ENCODE measurements at places on chromosomes 1 and 21.
A peak's percentile ranks its signal among the peaks of the same experiment; 100 is the strongest.

GRCh38 chr1:214220891-214221290, 60.1 kb upstream of the SMYD2 start:
- DNase-seq: no peak

GRCh38 chr1:234206651-234207284, 166.5 kb upstream of the COA6 start:
- no peak for DNase-seq

DNA sequence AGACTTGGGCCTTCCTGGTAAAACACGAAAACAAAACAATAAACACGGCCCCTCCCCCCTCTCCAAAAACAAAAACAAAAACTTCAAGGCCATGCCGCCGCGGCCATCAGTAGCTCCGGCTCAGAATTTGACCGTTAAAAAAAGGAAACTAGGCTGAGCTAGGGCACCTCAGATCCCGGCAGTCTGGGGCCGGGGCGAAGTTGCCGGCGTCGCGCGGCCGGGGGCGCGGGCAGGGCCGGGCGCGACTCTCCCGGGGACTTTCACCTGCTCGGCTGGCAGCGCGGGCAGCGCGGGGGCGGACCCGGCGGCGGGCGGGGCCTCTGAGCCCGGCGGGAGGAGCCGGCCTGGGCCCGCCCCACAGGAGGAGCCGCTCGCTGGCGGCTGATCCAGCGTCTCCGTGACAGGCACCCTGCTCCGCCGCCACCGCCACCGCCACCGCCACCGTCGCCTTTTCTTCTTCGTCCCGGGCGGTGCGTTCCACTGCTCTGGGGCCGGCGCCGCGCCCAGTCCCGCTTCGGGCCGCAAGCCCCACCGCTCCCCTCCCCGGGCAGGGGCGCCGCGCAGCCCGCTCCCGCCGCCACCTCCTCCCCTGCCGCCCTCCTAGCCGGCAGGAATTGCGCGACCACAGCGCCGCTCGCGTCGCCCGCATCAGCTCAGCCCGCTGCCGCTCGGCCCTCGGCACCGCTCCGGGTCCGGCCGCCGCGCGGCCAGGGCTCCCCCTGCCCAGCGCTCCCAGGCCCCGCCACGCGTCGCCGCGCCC, at the start of gene NOS1AP:
NOS1AP (plus strand) TSS at position 358 of the 760 bp plus-strand sequence. CDS start 487 bp downstream, outside the sequence.
- DNase-seq: peak; percentile 66

DNA sequence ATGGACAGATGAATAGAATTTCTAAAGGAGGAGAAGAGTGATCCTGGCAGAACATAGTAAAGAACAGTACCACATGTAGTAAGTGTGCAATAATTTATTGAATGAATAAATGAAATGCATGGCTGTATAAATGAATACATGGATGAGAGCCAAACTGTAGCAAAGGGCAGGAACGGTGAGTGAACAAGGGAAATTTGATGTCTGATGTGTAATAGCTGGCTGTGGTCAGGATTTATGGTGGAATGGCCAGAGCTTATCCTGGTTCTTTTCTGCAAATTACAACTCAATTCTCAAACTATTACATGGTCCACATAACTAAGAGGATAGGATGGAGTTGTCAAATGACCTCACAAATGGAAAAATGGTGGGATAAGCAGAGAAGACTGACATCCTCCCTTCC, 43.2 kb upstream of the ARHGAP29 start:
- no peak for DNase-seq

GRCh38 chr1:180253585-180254495, 23.8 kb downstream of the LHX4 start:
- DNase-seq: no peak

DNA sequence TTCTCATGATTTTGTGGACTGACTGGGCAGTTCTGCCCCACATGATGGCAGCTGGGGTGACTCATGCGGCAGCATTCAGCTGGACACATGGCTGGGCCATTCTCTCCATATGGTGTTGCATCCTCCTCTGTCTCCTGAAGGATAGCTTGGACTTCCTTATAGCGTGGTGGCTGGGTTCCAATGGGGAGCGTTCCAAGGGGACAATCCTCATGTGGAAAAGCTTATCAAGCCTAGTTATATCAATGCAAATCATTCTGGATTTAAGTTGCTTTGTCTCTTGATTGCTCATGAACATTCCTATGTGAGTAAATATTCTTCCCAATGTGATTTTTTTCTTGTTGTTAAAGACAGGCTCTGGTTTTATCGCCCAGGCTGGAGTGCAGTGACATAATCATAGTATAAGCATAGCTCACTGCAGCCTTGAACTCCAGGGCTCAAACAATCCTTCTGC, 13.2 kb upstream of the SLC2A1 start:
- no peak for DNase-seq

- DNase-seq: no peak
Measured at GRCh38 chr1:43058545-43059360, 100.1 kb upstream of the SLC2A1 start.

DNA sequence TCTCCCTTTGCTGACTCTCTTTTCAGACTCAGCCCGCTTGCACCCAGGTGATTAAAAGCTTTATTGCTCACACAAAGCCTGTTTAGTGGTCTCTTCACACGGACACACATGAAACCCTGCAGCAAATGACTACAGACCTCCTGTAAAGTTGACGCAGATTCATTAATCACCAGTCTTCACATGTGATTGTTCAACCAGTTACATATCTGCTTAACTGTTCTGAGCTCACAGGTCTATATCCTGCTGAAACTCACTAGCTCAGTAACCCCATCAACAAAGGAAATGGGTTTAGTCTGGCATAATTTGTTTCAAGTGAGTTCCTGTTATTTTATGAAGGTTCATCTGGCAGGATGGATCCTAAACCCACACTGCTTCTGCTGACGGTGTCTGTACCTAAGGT, 68.4 kb upstream of the GJA8 start:
- DNase-seq: no peak

GRCh38 chr1:210311726-210312493, 16.8 kb upstream of the HHAT start:
- no peak for DNase-seq

DNA sequence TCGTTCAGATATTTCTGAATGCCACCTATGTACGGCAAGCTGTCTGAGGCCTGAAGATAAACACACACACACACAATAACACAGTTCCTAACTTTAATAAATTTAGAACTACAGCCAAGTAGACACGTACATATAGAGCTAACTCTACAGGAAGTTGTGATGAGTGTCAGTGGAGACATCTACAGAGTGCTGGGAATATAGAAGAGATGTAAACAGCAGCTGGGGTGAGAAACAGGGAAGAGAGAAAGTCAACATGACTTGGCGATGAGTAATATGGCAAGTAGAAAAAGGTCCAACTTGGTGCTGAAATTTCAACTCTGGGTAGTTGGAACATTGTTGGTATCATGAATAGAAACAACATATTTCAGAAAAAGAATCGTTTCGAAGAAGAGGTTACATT, 206.5 kb downstream of the ZP4 start:
- DNase-seq: no peak

DNA sequence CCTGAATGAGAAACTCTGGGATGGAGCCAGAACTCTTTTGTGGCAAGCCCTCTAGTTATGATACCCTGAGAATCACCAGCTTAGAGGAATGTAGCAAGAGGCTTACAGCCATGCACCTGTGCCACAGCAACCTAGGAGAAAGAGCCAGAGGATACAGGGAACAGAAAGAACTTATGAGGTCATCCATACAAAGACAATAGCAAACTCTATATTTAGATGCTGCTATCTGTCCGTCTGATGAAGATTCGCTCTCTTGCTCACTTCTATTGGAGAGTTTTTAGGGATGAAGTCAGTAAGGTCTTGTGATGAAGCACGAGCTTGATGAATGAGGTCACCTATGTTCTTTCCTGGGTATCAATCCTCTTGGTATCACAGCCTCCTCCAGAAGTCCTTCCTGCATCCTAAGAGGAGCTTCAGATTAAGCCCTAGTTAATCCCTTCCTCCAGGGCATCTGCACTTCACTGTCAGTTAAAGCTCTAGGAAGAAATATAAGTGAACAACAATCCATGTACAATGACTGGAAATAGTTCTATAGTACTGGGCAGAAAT, 185.6 kb downstream of the DAB1 start:
- no peak for DNase-seq

GRCh38 chr1:3749512-3749911, 2.7 kb upstream of the CCDC27 start:
- no peak for DNase-seq

All from NCI-H1930 (cell line).